ENCODE measurements at places on chromosomes 6 and 20.

DNA sequence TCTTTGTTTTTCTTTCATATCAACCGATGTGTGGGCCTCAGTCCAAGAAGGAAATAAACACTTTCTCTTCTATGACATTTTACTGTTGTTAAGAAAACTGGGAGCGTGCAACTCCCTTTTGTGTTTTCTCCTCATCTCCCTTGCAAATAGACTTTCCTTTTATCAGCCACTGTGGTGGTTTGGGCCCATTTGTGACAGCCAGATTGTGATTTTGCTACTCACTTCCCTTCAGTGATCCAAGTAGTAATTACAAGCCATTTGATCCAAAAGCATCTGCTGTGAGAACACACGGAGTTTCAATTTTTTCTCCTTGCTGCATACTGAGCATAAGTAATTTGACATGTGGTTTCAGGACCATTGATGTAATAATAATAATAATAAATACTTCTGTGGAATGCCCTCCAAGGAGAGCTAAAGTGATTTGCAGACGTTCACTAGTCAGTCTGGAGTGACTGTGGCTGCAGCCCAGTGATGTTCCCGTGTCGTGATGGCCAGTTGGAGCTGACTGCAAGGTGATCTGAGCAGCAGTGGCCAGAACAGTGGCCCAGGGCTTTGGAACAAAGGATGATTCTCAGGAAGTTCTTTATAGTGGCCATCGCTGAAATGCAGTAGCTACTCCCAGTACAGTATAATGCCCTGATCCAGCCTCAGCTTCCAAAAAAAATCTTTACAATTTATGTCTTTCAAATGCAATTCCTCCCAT is 91.9 kb upstream of the CLDN20 start:
- DNase-seq: no peak

- no peak for DNase-seq
Observed at GRCh38 chr6:125957391-125957693, 772 bp downstream of the HINT3 start.

GRCh38 chr6:165178056-165178455 is 131.3 kb downstream of the C6orf118 start:
- no peak for DNase-seq

DNA sequence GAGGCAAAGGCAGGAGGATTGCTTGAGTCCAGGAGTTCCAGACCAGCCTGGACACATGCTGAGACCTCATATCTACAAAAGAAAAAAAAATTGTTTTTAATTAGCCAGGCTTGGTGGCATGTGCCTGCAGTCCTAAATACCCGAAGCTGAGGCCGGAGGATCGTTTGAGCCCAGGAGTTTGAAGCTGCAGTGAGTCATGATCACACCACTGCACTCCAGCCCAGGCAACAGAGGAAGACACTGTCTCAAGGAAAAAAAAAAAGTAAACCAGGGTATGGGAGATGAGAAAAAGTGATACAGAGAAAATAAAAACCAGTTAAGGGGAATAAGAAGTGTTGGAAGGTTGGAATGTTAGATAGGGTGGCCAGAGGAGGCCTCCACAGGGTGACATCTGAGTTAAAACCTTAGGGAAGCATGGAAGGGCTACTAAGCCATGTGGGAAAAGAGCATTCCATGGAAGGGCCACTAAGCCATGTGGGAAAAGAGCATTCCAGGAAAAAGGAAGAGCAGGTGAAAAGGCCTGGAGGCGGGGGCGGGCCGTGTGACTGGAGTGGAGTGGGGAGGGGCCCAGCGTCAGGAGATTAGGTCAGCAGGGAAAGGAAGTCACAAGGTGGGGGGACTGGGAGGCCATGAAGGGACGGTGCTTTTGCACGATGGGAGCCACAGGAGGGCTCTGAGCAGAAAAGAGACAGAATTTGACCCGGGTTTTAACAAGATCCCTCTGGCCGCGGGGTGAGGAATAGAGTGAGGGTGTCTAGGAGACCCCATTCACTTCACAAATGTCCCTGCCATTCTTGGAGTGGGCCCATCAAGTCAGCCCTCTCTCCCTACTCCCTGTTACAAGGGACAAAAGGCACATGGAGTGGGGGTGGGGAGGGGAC is 18.3 kb downstream of the CPNE5 start:
- DNase-seq: no peak

DNA sequence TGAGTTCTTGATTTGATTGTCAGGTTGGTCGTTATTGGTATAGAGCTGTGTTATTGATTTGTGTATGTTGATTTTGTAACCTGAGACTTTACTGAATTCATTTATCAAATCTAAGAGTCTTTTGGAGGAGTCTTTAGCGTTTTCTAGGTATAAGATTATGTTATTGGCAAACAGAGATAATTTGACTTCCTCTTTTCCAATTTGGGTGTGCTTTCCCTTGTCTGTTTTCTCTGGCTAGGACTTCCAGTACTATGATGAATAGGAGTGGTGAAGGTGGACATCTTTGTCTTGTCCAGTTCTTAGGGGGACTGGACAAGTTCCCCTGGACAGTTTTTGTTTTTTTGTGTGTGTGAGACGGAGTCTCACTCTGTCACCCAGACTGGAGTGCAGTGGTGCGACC is 17.4 kb downstream of the HLA-DOA start:
- no peak for DNase-seq

DNA sequence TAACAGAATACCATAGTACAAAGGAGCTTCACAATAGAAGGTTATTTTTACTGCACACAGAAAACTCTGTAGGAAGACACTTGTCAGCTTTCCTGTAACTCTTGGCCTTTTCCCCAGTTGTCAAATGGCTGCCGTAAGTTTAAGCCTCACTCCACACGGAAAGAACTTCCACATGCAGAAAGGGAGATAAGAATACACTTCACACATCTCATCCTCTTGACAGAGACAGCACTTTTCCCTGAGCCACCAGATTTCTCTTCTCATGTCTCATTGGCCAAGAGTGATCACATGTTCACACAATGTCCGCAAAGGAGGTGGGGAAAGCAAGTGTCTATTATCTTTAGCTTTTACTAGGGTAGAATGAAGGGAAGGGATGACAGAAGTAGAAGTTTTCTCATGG is 540.7 kb downstream of the HAO1 start:
- DNase-seq: no peak

- no peak for DNase-seq
Observed at GRCh38 chr6:138105446-138105845, 1.8 kb downstream of the PERP start.

- DNase-seq: no peak
Observed at GRCh38 chr6:132041706-132042105, 90.5 kb upstream of the CCN2 start.

DNA sequence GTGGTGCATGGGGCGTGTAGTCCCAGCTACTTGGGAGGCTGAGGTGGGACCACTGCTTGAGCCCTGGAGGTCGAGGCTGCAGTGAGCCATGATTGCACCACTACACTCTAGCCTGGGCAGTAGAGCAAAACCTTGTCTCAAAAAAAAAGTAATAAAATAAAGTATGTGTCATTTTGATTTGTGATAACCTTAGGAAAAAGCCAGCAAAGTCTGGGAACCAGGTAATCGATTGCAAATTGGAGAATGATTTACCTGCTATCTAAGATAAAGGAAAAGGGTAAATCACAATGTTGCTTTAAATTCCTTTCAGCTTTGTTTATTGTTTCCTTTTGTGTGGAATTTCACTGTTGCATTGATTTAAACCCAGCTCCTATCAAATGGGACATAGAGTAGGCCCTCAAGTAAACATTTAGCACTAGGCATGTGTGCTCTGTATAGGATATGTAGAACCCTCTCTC is 59.0 kb downstream of the SGK1 start:
- DNase-seq: no peak

DNA sequence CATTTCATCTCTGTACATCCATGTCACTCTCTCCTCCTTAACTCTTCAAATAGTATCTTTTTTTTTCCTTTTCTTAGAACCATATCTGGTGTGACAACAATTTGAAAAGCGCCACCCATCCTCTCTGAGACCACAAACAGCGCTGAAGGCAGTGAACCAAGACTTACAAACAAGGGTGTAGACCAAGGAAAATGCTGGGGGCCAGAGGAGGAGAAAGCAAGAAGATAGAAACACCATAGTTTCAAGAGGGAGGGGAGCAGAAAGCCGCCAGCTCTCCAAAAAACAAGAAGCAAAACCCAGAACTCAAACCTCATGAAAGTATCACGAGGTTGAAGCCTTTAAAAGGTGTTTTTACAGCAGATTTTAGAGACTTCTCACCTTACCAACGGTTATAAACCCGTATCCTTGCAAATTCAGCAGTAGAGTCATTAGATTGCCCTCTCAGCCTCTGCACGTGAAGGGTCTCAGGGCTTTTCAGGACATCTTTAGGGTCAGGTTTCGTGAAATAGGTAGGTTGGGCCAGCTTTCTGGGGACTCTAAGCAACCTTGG is 13.3 kb upstream of the RIPOR2 start:
- no peak for DNase-seq

DNA sequence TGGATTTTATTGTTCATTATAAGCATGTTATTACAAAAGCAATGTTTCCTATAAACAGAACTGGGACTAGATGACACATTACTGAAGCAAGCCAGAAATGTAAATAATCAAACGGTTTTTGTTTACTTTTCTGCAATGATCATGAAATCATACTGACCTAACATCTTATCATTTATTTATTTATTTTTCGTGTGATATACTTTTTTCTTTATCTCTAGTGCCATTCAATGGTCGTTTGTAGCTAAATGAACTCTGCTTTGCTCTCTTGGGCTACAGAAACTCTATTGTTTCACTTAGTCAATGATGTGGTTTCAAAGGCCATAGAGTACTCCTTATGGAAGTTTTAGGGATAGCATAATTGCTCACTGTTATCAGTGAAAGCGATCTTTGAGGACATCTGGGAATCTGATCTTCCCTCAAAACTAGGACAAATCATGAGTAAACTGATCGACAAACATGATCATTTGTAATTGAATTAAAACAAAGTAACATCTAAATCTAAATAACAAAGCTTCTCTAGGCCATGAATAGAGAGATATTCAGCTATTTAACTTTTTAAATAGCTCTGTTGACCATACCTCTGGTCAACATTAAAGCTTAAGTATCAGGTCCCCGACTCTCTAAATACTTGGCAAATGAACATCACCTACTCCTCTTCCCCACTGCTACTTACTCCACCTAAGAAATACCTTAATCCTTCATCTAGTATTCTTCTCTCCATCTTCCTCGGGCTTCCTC is 933.4 kb downstream of the TFAP2A start:
- no peak for DNase-seq

DNA sequence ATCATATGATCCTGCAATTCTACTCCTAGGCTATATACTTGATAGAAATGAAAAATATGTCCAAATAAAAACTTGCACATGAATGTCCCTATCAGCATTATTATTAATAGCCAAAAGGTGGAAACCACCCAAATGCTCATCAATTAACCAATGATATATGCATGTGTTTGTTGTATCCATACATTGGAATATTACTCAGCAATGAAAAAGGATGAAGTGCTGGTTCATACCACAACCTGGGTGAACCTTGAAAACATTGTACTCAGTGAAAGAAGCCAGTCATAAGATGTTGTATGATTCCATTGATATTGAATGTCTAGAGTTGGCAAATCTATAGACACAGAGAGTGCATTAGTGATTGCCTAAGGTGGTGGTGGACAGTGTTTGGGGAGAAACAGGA is 267.6 kb downstream of the PRKN start:
- no peak for DNase-seq

GRCh38 chr6:10391799-10392198 is 23.1 kb downstream of the TFAP2A start:
- no peak for DNase-seq

GRCh38 chr6:136710877-136711552 is 81.3 kb downstream of the MAP3K5 start:
- DNase-seq: no peak

DNA sequence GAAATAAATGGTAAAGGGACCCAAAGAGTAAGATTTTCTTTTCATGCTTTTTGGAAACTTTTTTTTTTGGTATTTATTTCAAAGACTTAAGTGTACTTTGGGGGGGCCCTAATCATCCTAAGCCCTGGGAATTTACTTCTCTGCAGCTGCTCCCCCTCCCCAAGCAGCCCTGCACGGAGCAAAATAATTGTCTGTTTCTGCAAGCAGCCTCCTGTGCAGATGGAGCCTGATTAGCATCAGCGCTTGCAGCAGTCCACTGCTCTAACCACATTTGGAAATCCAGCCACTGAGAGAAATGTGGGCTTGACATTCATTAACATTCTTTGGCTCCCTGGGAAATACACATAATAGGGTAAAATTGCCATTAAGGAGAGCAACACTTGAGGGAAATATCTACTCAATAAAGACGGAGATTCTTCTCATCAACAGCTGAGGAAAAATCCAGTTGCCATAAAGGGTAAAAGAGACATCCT is 309.2 kb upstream of the MAP3K7 start:
- DNase-seq: no peak

DNA sequence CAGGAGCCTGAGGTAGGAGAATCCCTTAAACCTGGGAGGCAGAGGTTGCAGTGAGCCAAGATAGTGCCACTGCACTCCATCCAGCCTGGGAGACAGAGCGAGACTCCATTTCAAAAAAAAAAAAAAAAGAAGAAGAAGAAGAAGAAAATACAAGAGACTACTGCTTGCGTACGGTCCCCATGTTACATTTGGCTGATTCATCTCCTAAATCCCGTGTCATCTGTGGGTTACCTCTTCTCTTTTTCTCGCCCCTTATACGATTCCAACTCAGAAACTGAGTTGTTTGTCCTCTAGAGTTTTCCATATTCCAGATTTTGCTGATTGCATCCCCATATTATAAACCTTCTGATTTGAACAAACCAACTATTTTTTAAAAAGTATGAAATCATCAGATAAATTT is 62.4 kb upstream of the NELFCD start:
- no peak for DNase-seq

GRCh38 chr6:166006900-166007301 is 160.8 kb downstream of the TBXT start:
- no peak for DNase-seq

- DNase-seq: no peak
Observed at GRCh38 chr6:140256248-140256647, 881.8 kb upstream of the CITED2 start.

All from fibroblast of skin of left quadriceps (primary cell).